ENCODE measurements at places on chromosomes 7 and 10.

DNA sequence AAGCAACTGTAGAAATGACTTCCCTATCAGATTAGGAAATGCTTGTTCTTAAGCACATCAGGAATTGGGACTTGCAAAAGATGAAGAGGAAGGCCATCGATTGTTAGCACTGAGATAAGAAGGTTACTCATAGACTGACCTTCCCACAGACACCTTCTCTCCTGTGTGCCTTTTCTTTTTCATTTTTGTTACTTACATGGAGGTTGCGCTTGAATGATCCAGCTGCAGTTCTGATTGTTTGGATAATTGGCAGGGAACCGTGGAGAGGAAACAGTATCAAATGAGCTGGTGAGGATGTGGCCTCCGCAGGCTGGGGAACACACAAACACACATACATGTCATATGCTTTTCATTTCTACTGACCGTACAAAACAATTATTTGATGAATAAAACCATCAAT lies 134.9 kb upstream of the RSU1 start:
- DNase-seq, result no peak

- no peak for DNase-seq
Observed at GRCh38 chr7:30117896-30118295, 16.9 kb upstream of the MTURN start.

DNA sequence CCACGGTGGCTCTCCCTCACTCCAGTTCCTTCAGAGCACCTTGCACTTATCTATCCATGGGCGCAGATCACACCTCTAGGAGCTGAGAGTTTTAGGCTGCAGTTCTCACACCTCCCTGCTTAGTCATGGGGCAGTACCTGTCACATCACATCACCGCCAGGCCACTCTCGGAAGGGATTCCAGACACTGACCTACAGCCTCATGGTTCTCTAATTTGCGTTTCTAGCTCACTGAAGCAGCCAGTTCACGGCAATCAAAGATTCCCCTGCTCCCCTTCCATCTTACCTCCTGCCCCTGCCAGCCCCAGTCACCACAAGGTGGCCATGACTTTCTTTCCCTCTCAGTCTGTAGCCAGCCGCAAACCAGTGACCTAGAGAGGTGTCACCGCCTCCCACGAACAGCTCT lies 34.2 kb downstream of the ADRB1 start:
- DNase-seq, result no peak

DNA sequence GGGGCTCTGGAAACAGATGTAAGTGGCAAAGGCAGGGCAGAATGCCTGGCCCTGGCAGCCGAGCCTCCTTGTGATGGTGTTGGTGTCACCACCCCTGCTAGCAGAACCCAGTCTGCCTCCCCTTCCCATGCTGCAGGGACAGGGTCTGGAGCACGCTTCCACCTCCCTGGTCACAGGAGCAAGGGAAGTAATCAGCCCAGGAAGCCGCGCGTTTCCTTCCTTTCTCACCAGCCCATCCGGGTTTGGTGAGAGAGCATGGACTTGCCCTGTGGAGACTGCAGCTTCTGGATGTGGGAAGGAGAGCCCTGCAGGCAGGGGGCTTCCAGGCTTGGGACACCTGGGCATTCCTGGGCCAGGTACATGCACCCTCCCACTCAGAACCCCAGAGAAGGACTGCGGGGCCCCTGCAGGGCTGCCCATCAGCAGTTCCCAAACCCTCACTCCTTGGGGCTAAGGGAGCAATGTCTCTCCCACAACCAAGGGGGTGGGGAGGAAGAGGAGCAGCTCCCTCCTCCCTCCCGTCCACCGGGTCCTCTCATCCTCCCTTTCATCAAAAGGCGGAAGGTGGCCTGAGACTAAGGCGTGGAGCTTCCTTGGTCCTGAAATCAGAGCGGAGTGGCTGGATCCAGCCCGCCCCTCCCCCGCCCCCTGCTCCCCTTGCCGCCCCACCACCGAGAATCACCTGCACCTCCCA lies 1.8 kb downstream of the MMRN2 start:
- no peak for DNase-seq

DNA sequence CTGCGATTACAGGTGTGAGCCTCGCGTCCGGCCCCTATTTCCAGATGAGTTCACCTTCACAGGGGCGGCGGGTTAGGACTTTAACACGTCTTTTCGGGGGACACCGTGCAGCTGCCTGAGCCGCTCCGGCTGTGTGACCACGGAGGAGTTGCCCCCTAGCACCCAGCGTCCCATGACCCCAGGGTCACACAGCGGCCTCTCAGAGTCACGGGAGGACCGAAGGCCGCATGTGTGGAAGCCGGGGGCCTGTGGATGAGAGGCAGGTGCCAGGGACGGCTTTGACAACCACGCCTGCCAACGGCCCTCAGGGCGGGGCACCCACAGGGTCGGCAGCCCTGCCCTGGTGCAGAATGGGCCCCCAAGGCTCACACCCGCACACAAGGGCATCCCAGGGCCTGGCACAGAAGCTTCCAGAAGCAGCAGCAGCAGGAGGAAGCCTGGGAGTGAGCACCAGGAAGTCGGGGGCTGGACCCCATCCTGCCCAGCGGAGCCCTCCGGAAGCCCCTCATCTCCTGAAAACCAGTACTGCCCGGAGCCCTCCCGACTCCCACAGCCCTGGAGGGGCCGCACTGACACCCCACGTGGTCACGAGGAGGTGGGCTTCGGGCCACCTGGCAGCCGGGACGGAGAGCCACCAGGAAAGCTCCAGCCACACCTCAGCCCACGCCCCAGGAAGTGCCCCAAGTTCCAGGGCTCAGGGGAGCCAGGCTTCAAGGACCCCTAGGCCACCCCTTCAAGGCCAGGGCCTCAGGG lies 32.7 kb downstream of the ADAP1 start:
- DNase-seq, result no peak

DNA sequence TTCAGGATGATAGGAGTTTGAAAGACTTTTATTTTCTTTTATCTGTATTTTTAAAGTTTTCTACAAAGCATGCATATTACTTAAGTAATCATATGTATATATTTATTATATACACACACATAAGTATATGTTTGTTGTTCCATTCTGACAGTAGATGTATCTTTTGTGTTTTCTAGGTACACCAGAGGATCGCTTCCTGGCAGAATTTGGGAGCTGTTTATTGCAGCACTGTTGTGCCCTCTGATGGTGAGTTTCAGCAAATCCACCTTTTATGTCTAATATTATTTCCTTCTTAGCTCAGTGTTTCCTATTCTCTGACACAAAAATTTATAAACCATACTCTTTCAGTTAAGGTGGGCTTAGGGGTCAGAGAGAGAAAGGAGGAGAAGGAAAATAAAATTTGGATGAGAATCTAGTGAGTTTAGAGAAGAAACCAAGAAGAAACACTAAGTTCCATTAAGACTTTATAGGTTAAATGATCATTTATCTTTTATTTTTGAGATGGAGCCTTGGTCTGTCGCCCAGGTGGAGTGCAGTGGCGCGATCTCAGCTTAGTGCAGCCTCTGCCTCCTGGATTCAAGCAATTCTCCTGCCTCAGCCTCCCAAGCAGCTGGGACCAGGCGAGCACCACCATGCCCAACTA lies 59.2 kb upstream of the OIT3 start:
- peak; percentile 55 for DNase-seq

All from brain microvascular endothelial cell (primary cell).